Caki2 (cell line): ENCODE measurements at places on chromosomes 11 and 22.

- DNase-seq, result no peak
Observed at GRCh38 chr11:66580803-66581202, 12.1 kb downstream of the CCDC87 start.

DNA sequence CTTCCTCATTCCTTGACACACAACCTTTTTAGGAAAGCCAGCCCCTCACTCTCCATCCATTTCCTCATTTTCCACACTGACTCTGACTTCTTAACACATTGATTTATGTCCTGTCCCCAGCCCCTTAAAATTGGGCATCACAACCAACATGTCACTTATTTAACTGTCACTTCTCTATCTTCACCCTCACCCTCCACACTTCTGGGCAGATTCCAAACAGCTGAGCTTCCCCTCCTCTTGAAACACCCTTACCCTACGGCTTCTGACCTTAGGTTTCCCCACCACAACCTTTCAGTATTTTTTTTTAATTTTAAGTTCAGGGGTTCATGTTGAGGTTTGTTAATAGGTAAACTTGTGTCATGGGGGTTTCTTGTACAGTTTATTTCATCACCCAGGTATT lies 696.3 kb downstream of the DLG2 start:
- no peak for DNase-seq

- no peak for DNase-seq
Observed at GRCh38 chr22:31870890-31871289, 73.4 kb upstream of the YWHAH start.

- no peak for DNase-seq
Observed at GRCh38 chr22:31227186-31227585, 15.1 kb downstream of the LIMK2 start.
